ENCODE measurements at places on chromosomes 4 and X. TPM values are rescaled to one million over a fixed set of nuclear protein-coding genes. Genes with fewer than 3 reads are reported as not detected.

- DNase-seq, result no peak
Observed at GRCh38 chr4:174474457-174475075, 47.7 kb downstream of the HPGD start.

DNA sequence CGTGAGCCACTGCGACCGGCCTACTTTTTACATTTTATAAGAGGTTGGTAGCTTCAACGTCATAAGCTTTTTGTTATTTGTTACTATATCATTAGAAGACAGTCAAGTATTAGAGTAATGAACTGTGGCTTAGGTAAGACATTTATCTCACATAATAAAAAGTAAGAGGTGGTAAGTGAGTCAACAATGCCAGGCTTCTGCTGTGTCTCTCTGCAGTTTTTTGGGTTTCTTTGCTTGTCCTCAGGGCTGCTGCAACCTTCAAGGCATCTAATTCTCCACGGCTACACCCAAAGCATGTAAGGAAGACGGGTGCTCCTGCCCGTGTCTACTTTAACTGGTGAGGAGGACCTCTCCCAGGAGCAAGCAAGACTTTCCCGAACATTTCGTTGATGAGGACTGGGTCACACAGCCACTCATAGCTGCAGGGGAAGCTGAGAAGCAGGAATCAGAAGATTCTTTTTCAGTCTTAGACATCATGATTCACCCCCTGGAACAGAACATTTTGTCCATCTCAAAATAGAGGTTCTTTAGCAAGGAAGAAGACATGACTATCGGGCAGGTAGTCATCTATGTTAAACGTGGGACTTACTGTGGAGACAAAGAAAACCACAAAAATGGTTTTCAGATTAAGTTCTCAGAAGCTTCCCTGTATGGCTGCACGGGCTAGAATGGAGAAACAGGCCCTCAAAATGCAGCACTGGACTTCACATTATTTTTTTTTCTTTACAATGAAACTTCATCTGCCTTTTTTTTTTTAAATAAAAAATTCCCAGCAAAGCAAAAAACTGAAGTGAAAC lies 13.0 kb upstream of the RHOH start:
- DNase-seq, result no peak

- DNase-seq, result no peak
Observed at GRCh38 chr4:76854858-76855257, 43.1 kb downstream of the SOWAHB start.

GRCh38 chrX:104567506-104567905 lies 1.5 kb downstream of the IL1RAPL2 start:
- no peak for DNase-seq

DNA sequence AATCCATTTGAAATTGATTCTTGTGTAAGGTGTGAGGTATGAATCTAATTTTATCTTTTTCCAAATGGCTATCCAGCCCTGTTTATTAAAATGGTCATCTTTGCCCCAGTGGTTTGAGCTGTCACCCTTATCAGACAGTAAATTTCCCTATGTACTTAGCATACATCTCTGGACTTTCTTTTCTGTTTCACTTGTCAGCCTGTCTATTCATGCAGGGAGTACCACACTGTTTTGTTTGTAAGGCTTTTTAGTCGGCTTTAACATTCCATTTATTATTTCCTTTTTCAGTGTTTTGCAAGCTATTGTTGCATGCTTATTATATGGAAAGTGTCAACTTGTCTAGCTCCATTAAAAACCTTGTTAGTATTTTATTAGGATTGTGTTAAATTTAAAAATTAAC lies 155.8 kb downstream of the STAG2 start:
- DNase-seq, result no peak

- DNase-seq, result no peak
Observed at GRCh38 chr4:186228514-186228894, 1.2 kb downstream of the KLKB1 start.

- DNase-seq, result no peak
Observed at GRCh38 chr4:15544248-15544729, 74.6 kb downstream of the CC2D2A start.

- no peak for DNase-seq
Observed at GRCh38 chr4:53313510-53313909, 52.4 kb downstream of the SCFD2 start.

DNA sequence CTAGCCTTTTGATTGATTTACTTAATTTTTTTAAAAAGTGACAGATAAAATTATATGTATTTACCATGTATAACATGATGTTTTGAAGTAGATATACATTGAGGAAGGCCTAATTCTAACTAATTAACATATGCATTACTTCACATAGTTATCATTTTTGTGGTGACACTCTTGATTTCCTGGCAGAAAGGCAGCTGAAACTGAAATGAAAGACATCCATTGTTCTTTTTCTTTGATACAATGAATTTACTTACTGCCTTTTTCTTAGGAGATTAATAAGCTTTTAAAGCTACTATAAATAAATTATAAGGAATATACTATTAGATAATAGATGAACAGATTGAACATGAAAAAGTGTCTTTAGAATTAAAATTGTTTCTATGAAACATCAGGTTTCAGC lies 26.7 kb downstream of the ANKRD50 start:
- no peak for DNase-seq

DNA sequence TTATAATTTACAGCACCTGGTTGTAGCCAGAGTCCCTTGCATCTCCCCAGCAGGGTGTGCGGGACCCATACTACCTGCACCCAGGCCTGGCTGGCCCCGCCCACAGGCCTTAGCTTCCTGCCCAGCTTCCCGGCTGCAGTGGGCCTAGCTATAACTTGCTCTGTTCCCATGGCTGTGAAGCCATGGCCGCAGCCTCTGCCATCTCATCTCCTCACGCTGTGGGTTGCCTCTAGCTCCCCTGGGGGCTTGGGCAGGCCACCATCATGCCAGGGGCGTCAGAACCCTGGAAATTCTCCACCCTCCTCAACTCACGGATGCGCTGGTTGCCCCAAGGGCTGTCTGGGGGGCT lies 26.1 kb upstream of the SORBS2 start:
- no peak for DNase-seq

The ITM2A gene
- polyA plus RNA-seq, result 63.2 TPM

The FOXP3 gene
- 1.0 TPM for polyA plus RNA-seq

The BEX1 gene
- polyA plus RNA-seq, result 60.2 TPM

DNA sequence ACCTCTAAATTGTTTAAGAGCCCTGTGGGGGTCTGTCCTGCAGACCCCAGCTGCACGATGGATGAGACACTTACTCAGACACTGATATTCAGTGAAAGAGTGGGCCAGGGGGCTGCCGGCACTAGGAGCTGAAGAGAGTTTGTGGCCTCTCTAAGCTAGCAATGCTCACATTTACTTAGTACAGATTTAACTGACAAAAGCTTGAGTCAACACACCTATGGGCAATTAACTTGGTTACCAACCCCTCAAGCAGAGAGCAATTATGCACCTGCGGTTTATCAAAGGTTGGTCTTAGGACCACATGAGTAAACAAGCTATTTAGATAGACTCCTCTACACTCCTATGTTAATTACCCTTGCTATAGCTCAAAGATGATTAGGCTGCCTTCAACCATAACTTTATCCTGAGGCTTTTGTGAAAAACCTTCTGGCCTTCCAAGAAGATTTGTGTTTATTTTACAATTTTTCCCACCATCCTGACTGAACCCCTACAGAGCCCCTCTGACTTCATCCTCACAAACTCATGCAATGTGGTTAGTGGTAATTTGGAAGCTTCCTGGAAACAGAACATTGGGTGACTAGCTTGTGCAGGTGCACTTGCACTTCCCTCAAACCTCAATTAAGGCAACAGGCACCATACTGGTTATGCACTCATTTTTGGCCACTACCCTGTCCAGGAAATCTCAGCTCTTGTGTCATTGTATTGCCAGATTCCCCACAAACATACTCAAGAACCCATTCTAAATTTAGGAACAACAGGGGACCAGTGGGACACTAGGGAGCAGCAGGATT lies 234.4 kb upstream of the ITM2A start:
- no peak for DNase-seq
